Activated T-helper 17 cell treated with anti-CD3 and anti-CD28 coated beads, Interleukin-2, amount 50 U/mL, for 72 hours (primary cell): ENCODE measurements at places on chromosomes 7 and 10.
A peak's percentile ranks its signal among the peaks of the same experiment; 100 is the strongest.

GRCh38 chr10:3745521-3745920, 39.5 kb downstream of the KLF6 start:
- no peaks in the 10 kb centered on the region for H3K27me3 ChIP-seq
- no peak overlapping the region for H3K4me3 ChIP-seq
- H3K36me3 ChIP-seq: no peaks in the 10 kb centered on the region
- H3K27ac ChIP-seq: no peak overlapping the region

- H3K36me3 ChIP-seq: no peaks in the 10 kb centered on the region
- H3K27me3 ChIP-seq: no peaks in the 10 kb centered on the region
- H3K27ac ChIP-seq: no peak overlapping the region
- ATAC-seq: no peak
Measured at GRCh38 chr10:97019213-97019844, 166.4 kb downstream of the SLIT1 start.

- no peak overlapping the region for H3K27ac ChIP-seq
- H3K4me3 ChIP-seq: no peak overlapping the region
- no peaks in the 10 kb centered on the region for H3K27me3 ChIP-seq
Measured at GRCh38 chr7:76000566-76000965, 6.2 kb upstream of the TMEM120A start.

DNA sequence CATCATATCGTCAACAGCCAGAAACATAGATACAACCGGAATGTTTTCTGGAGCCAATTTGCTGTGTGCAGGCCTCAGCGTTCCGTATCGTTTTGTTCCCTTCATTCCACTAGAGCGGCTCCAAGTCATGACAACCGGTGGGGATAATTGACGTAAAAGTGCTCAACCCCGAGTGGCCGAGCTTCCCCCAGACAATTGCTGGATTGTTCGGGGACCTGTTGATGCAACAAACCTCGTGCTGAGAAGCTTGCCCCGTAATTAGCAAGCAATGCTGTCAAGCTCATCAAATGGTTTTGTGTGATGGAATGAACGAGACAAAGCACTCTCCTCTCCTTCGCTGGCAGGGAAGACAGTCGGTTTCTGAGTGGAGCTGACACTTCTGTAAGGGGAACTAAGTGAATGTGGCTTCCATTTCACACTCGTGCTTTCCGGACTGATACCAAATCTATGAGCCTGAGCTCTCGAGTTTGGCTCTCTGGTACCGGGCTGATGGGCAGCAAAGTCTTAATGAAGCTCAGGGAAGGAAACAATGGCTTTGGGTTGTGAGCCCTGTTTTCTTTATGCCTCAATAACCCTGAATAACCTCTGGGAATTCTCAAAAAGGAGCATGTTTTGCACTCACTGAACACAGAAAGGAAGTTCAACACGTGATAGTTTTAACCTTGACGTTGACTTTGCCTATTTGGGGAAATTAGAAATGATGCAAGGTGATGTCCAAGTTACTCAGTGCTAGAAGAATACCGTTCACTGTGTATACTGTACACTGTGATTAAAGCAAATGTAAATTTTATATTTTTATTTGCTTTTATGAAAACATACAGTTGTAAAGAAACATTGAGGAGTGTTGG, 220.5 kb downstream of the BAMBI start:
- H3K36me3 ChIP-seq: no peaks in the 10 kb centered on the region
- no peak overlapping the region for H3K27ac ChIP-seq
- no peak for ATAC-seq
- H3K27me3 ChIP-seq: no peaks in the 10 kb centered on the region
- no peak overlapping the region for H3K4me3 ChIP-seq

DNA sequence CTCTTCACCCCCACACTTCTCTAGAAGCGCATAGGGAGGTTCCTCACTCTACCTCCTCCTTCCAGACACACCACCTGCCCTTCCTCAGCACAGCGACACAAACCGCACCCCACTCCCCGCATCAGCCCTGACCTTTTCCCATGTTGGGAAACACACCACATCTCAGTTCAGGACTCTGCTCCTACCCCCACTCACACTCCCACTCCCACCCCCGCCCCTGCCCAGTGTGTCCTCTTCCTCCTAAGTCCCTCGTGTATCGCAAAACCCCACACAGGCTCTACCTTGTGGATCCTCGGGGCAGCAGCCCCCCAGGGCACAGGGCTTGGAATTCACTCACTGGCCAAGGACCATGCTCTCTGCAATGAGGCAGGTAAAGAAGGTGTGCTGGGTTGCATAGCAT, 4.2 kb upstream of the AOC1 start:
- peaks cover 28% of the 10 kb centered on the region for H3K27me3 ChIP-seq
- H3K4me1 ChIP-seq: no peaks in the 10 kb centered on the region
- H3K4me3 ChIP-seq: no peak overlapping the region
- ATAC-seq: no peak
- H3K36me3 ChIP-seq: no peaks in the 10 kb centered on the region

- peak within 1 kb of the TSS; percentile 87 for H3K4me3 ChIP-seq
- peak; percentile 73 for ATAC-seq
- H3K4me1 ChIP-seq: peaks cover 47% of the 10 kb centered on the region
- H3K27me3 ChIP-seq: no peaks in the 10 kb centered on the region
Measured at GRCh38 chr7:150716368-150716767, at the start of gene GIMAP1. GIMAP1 (plus strand) TSS chr7:150716613; CDS start chr7:150719048, 2,435 bp downstream.

DNA sequence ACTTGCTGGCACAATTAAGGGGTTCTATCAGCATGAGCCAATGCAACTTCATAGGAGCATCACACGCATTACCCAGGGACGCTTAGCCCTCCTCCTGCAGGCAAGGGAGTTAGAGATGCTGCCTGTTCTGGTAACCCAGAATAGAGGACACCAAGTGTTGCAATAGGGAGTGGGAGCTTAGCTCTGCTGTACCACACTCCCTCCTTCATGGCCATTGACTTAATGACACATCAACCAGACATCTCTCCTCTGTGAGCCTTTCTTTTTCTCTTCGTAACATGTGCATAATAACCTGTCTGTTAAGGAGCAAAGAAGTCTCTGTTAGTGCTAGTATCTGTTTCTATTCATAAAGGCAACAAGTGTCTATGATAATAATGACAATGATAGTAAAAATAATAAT, 282.4 kb downstream of the SORCS3 start:
- ATAC-seq: no peak
- H3K4me3 ChIP-seq: no peak overlapping the region
- no peak overlapping the region for H3K27ac ChIP-seq
- peaks cover 8% of the 10 kb centered on the region for H3K27me3 ChIP-seq
- no peaks in the 10 kb centered on the region for H3K4me1 ChIP-seq

- ATAC-seq: no peak
- H3K4me1 ChIP-seq: no peaks in the 10 kb centered on the region
Measured at GRCh38 chr10:109861081-109861480, 62.2 kb downstream of the XPNPEP1 start.

- no peaks in the 10 kb centered on the region for H3K36me3 ChIP-seq
- no peak overlapping the region for H3K4me3 ChIP-seq
- no peaks in the 10 kb centered on the region for H3K27me3 ChIP-seq
- no peak for ATAC-seq
Measured at GRCh38 chr7:29319719-29320521, 125.3 kb downstream of the CHN2 start.

- H3K36me3 ChIP-seq: no peaks in the 10 kb centered on the region
- ATAC-seq: no peak
- H3K4me3 ChIP-seq: peak overlapping the region; percentile 25
- H3K27me3 ChIP-seq: no peaks in the 10 kb centered on the region
- peak overlapping the region; percentile 81 for H3K27ac ChIP-seq
Measured at GRCh38 chr10:86950349-86950748, 7.1 kb downstream of the MMRN2 start.

- no peak overlapping the region for H3K27ac ChIP-seq
- no peaks in the 10 kb centered on the region for H3K36me3 ChIP-seq
- H3K4me3 ChIP-seq: no peak overlapping the region
- no peaks in the 10 kb centered on the region for H3K27me3 ChIP-seq
- no peak for ATAC-seq
Measured at GRCh38 chr7:209906-210305, 17.5 kb downstream of the FAM20C start.

- H3K4me1 ChIP-seq: no peaks in the 10 kb centered on the region
- no peaks in the 10 kb centered on the region for H3K27me3 ChIP-seq
- no peak overlapping the region for H3K27ac ChIP-seq
- no peak overlapping the region for H3K4me3 ChIP-seq
- no peaks in the 10 kb centered on the region for H3K36me3 ChIP-seq
Measured at GRCh38 chr7:84914598-84914997, 272.3 kb downstream of the SEMA3D start.

DNA sequence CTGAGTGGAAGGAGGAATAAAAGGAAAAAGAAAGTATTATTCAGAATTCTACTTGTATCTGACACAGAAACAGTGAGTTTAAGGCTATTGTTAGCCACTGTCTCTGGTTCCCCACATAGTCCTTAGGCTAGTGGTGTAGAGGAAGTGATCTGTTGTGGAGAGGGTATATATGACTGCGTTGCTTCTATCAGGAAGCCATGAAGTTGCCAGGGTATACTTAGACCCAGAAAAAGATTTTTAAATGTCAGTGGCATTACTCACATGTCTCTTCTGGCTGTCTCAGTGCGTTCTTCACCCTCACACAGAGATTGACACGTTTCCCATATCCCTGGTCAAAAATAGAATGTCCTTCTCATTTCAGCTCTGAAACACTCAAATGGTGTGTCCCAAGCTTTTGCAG, 72.7 kb downstream of the SEM1 start:
- H3K4me3 ChIP-seq: no peak overlapping the region
- no peak overlapping the region for H3K27ac ChIP-seq
- no peaks in the 10 kb centered on the region for H3K27me3 ChIP-seq
- ATAC-seq: no peak

GRCh38 chr10:770975-771374, 81.5 kb upstream of the DIP2C start:
- H3K27ac ChIP-seq: no peak overlapping the region
- no peaks in the 10 kb centered on the region for H3K4me1 ChIP-seq

- ATAC-seq: no peak
- no peaks in the 10 kb centered on the region for H3K27me3 ChIP-seq
- no peaks in the 10 kb centered on the region for H3K4me1 ChIP-seq
Measured at GRCh38 chr7:108794466-108794865, 224.8 kb downstream of the DNAJB9 start.

DNA sequence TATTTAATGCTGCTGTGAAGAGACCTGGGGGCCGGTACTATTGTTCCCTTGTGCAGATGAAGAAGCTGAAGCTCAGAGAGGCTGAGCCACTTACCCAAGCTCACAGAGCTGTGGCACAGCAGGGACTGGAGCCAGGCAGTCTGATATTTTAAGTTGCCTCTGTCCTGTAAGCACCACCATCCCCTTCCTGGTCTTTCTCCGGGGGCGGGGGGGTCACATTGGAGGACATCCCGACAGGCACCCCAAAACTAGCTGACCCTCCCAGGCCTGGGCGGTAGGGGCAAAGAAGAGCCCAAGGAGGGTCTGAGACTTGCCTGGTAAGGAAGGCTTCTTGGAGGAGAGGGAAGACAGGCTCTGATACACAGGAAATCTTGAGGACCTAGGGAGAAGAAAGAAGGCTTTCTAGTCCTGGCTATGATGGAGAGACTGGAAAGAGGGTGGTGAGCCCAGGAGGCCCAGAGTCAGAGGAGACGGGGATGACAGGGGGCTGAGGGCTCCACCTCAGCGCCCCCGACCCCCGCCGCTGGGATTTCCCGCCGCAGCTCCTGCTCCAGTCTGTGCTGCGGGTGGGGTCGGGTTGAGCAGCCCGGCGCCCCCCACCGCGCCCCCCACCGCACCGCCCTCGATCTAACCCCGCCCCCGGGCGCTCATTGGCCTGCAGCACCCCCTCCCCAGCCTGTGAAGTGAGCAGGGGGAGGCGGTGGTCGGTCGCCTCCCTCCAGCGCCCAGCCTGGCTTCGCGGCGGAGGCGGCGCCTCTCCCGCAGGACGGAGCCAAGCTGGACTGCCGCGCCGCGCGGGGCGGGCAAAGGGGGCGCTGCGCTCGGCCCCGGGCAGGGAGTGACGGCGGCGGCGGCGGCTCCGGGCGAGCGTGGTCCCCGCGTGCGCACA, at the start of gene ADCYAP1R1:
ADCYAP1R1 (plus strand) TSS at position 711 of the 889 bp plus-strand sequence. CDS start 10,957 bp downstream, outside the sequence.
- peak within 1 kb of the TSS; percentile 33 for H3K4me3 ChIP-seq
- H3K4me1 ChIP-seq: no peaks in the 10 kb centered on the region
- no peak within 1 kb of the TSS for H3K27ac ChIP-seq

DNA sequence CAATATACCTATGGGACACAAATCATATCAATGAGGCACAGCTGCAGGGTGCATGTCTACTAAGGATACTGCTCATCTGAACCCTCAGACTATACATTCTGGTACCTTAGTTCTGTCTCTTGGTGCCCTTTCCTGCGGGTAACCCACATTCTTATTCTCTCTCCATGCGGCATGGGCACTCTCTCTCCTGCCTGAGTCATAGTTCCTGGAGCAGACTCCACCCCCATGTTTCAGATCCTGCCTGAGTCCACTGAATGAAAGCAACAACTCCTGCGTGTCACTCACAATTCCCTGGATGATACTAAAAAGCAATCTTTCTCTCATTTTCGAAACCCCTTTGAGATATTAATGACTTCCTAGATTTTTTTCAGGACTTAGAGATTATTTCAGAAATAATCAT, 653.1 kb upstream of the C7orf33 start:
- H3K27ac ChIP-seq: no peak overlapping the region
- H3K27me3 ChIP-seq: no peaks in the 10 kb centered on the region
- no peak overlapping the region for H3K4me3 ChIP-seq
- no peaks in the 10 kb centered on the region for H3K36me3 ChIP-seq
- no peaks in the 10 kb centered on the region for H3K4me1 ChIP-seq
- ATAC-seq: no peak

GRCh38 chr10:60827791-60828488, 49.7 kb downstream of the CDK1 start:
- H3K36me3 ChIP-seq: no peaks in the 10 kb centered on the region
- ATAC-seq: peak; percentile 43

- peaks cover 20% of the 10 kb centered on the region for H3K4me1 ChIP-seq
- ATAC-seq: no peak
- H3K4me3 ChIP-seq: peak overlapping the region; percentile 52
- H3K36me3 ChIP-seq: peaks cover 10% of the 10 kb centered on the region
- no peaks in the 10 kb centered on the region for H3K27me3 ChIP-seq
Measured at GRCh38 chr10:74855027-74855426, 28.6 kb downstream of the KAT6B start.

DNA sequence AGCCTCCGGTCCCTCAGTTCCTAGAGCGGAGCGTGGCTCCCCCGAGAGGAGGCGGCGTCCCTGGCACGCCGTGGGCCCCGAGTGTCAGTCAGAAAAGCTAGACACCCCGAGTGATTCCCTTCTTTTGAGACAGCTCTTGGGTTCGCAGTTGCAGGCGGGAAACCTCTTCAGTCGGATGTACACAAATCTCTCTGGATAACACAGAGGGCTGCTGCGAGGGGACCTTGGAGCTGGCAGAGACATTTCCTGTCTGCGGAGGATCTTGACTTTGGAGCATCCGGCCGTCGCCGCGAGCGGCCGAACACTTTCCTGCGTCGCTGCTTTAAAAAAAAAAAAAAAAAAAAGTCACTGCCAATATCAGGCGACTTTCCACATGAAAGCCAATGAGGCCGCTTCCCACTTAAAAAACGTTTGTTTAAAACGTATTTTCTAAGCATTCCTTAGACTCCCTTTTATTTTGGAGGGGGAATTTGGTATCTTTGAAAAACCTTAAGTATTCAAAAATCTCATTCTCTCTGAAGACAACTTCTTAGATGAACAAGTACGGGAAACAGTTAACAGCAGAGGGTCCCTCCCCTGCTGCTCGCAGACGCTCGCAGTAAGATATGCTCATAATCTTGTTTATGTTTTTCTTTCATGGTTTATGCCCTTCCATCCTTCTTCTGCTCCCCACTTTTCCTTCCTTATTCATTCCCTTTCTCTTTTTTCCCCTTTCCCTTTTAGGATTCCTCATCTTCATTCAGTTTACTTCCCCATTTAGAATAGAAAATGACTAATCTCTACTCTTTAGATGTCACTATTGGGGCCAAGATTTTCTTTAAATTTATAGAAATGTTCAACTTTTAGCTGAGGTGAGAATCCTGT, 10.0 kb downstream of the HHEX start:
- no peaks in the 10 kb centered on the region for H3K36me3 ChIP-seq
- H3K4me3 ChIP-seq: peak overlapping the region; percentile 81
- ATAC-seq: peak; percentile 63
- H3K27me3 ChIP-seq: peaks cover 47% of the 10 kb centered on the region
- H3K4me1 ChIP-seq: peaks cover 11% of the 10 kb centered on the region
